ENCODE measurements at places on chromosomes 13 and 19.

DNA sequence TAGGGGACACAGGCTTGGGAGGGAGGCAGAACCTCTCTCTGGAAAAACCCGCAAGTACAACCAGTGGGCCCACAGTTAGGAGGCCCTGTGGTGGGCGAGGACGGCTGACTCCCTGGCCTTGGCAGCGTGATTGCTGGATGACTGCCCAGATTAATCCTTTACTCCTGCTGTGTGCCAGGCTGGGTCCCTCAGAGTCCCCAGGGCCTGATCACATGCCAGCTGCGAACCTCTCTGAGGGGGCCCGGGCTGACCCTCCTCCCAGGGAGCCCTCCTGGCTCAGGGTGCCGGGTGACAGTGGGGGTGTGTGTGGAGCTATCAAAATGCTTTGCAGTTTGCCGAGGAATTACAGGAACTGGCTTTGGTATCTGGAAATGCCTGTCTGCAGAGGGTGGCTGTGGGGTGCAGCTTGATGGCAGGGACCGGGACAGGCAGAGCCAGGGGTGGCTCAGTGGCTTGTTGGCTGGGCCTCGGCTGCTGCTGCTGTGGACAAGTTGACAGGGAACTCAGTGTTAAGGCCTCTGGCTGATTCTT lies 48.9 kb downstream of the DNM2 start:
- no peak for DNase-seq

- DNase-seq, result no peak
Measured at GRCh38 chr13:28246891-28247290, 108.5 kb downstream of the PAN3 start.

- no peak for DNase-seq
Measured at GRCh38 chr19:1282588-1283206, 3.0 kb upstream of the EFNA2 start.

DNA sequence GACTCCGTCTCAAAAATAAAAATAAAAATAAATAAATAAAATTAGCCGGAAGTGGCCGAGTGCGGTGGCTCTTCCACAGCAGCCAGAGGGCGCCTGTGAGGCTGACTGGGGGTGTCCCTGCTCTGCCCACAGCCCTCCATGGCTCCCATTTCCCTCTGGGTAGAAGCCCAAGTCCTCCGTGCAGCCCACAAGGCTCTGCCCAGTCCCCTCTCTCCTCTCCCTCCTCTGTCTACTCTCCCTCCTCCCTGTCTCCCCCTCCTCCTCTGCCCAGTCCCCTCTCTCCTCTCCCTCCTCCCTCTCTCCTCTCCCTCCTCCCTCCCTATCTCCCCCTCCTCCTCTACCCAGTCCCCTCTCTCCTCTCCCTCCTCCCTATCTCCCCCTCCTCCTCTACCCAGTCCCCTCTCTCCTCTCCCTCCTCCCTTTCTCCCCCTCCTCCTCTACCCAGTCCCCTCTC lies 20.4 kb downstream of the MISP start:
- peak; percentile 46 for DNase-seq

DNA sequence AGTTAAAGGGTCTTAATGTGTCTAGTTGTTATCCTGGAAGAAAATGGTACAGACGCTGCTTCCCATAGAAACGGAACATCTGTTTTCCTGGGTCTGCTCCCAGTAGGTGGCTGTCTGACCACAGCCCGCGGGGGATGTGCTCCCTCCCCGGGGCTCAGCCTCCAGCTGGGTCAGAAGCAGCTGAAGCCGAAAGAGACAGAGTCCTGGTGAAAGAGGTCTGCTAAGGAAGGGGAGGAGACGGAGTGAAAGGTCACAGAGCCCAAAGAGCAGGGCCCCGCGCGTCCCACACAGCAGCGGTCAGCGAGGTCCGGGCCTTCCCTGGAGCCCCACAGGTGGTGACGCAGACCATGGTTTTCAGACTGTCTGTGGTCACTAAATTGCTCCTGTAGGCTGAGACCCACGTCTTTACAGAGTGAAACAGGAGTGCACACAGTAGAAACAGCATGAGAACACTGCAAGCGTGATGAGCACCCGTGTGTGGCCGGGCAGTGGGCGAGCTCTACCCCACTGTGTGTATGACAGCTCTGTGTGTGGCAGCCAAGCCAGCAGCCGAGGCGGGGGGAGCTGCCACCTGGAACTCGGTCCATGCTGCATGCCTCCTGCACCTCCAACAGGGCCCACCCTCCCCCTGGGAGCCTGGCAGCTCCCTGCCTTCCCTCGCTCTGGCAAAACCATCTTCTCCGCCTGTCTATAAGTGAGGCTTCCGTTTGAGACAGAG lies 52.0 kb upstream of the C13orf46 start:
- no peak for DNase-seq

- DNase-seq, result no peak
Measured at GRCh38 chr13:26923824-26924605, 163.4 kb upstream of the GPR12 start.

DNA sequence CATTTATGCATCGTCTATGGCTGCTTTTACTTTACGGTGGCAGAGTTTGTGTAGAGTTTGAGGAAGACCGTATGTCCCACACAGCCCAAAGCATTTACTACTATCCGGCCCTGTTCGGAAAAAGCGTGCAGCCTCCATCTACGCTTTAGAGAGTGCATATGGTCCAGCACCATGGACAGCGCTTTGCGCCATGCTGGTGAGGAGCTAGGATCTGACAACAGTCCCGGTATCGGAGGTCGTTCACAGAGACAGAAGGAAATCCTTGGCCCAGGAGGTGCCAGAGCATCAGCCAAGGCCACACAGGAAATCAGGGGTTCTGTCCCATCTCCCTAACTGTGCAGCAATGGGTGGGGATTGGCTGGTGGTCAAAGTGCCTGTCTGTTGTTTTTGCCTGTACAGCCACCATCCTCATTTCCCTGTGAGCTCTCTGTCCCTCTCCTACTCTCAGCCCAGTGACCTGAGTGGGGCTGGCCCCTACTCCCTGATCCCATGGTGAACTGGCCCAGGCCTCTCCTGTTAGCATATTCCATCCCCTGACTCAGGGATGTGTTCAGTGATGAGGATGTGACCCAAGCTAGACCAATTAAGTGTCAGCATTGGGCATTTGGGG lies 16.2 kb upstream of the PRODH2 start:
- peak; percentile 57 for DNase-seq

GRCh38 chr13:73698859-73699258 lies 435.3 kb downstream of the KLF12 start:
- no peak for DNase-seq

- no peak for DNase-seq
Measured at GRCh38 chr13:106423530-106423929, 111.9 kb downstream of the EFNB2 start.

GRCh38 chr13:38421590-38422560 lies 72.2 kb downstream of the UFM1 start:
- no peak for DNase-seq

DNA sequence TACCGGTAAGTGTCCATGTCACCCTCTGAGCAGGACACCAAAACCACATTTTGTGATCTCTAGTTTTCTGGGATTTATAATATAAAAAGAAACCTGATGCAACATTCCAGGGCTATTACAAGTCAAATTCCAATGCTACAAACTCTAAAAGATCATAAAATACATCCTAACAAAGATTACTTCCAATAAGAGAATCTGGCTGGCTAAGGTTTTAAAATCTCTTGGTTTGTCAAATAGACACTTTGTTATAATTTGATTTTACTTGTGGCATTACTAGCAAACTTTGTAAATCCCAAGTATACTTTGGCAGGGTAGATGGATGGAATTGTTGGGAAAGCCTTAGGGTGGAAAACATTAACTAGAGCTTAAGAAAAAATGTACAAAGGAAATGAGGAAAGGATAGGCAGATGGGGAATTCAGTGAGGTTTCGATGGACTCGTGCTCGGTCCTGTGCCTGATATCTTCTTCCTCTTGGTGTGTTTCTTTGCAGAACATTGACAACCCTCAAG lies 74.0 kb upstream of the POMP start:
- no peak for DNase-seq

GRCh38 chr13:44971656-44972595 lies 17.3 kb downstream of the NUFIP1 start:
- DNase-seq, result no peak

DNA sequence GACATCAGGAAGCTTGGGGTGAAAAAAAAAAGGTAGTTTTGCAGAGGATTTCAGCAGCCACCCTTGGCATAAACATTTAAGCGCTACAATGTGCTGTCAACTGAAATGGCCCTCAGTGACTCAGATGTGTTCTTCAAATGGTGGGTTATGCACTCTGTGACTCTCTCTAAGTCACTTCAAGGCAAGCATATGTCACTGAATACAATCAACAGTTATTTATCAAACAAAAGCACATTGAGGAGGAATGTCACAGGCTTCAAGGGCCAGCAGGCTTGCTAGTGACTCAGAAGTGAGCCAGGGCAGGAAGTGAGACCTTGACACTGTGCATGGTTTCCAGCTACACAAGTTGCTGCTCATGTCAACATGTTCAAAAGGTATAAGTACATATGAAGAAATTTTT lies 523.7 kb upstream of the HTR2A start:
- DNase-seq, result no peak

DNA sequence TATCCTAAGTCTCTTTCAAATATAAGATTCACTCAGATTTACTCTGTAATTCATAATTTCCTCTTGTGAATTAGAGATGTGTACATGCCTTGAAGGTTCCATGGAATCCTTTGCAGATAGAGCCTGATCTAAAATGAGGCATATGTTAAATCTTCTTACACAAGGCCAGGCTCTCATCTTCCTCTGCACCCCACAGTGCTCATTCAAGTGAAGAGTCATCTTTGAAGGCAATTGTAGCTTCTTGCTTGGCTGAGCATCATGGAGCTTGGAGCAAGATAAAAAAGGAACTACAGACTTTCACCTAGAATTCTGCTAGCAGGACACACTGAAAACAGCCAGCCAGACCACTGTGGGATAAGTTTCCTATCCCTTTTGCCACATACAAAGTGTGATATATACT lies 566.4 kb downstream of the PCDH9 start:
- no peak for DNase-seq

- no peak for DNase-seq
Measured at GRCh38 chr13:110420626-110421025, 113.5 kb downstream of the COL4A2 start.

- no peak for DNase-seq
Measured at GRCh38 chr19:38047641-38048040, 140.6 kb downstream of the SIPA1L3 start.

- DNase-seq, result peak; percentile 52
Measured at GRCh38 chr19:17865364-17866311, 5.9 kb downstream of the RPL18A start.

DNA sequence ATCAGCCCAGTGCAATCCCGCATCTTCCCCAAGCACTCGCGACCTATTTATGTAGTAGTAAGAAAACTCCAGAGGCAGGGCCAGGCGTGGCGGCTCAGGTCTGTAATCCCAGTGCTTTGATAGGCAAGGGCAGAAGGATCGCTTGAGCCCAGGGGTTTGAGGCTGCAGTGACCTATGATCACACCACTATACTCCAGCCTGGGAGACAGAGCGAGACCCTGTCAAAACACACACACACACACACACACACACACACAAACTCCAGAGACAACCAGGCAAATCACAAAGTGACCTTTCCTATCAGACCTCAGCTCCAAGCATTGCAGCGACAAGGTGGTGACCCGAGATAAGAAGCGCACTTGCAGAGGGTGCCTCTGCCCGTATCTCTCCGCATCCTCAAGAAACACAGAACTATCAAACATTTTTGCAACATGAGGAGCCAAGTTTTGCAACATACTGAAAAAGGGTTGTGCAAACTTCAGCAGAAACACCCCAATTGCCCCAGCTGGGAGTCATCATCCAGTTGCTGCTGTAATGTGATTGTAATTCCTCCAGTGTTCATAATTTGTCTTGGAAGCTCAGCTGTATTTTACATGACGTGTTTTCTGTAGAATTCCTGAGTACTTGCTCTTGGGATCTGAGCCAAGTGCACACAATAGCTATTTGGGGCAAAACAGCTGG lies 8.7 kb upstream of the KLF2 start:
- no peak for DNase-seq

GRCh38 chr13:110413676-110414040 lies 106.6 kb downstream of the COL4A2 start:
- no peak for DNase-seq

DNA sequence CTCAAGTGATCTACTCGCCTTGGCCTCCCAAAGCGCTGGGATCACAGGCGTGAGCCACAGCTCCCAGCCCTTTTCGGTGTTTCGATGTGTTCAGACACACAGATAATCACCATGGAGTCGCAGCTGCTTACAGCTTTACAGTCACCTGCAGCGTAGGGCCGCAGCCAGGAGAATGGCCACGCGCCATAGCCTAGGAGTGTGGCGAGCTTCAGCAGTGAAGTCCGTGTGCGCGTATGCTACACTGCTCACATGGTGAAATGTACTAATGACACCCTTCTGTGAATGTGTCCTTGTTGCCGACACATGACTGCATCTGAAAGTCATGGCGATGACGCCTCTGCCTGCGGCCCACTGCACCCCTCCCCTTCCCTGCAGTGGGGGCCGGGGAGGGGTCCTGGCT lies 23.6 kb downstream of the AP3D1 start:
- DNase-seq, result no peak
